ENCODE measurements at places on chromosomes 12 and 14.

DNA sequence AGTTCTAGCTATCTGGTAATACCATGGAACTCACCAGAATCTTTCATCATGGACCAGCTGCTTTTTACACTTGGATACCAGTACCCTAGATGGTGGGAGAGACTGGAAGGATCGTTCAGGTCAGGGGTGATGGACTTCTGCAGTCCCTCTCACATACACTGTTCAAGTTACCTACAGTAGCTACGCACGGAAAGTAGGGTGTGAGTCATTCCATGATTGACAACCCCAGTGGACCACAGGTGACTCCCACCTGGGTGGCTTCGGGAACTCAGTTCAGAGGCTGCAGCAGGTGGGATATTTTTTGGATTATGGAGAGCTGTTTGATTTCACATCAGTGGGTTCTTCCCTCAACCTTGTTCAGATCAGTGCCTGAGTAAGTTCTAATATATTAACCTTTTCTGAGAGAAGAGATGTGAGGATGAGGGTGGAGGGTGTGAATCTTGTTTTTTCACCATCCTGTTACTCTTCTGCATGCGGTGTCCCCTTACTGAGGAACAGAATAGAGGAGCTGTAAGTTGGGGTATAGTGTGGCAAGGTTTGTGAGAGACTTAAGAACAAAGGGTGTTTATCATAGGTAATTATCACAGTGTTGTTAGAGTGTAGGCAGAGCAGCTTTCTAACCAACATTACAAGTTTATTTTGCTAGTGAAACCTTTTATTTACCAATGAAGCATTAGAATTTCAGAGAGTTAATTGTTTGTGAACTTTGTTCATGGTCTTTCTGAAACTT lies 39.6 kb downstream of the PRKCH start:
- no peak for DNase-seq

GRCh38 chr12:129909051-129910020 lies 5.5 kb upstream of the TMEM132D start:
- DNase-seq = no peak

- no peak for DNase-seq
Measured at GRCh38 chr12:132544498-132544897, 54.5 kb downstream of the FBRSL1 start.

DNA sequence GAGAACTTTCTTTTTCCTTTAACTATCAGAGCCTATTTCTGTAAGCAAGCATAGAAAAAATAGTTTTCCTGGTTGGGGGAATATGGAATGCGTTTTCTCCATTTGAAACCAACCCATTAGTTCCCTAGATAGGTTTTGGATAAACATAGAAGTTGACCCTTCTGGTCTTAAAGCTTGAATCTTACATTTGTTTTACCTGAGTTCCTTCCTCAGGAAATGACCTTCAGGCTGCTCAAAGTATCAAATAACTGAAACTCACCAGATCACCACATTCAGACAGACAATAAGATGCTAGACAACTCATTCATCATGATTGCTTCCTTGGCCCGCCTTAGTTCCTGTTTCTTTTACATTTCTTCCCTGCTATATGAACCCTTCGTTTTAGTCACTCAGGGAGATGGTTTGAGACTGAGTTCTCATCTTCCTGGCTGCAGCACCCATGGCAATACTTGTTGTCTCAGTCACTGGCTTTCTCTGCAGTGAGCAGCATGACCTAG lies 52.2 kb downstream of the LRP6 start:
- DNase-seq = no peak

DNA sequence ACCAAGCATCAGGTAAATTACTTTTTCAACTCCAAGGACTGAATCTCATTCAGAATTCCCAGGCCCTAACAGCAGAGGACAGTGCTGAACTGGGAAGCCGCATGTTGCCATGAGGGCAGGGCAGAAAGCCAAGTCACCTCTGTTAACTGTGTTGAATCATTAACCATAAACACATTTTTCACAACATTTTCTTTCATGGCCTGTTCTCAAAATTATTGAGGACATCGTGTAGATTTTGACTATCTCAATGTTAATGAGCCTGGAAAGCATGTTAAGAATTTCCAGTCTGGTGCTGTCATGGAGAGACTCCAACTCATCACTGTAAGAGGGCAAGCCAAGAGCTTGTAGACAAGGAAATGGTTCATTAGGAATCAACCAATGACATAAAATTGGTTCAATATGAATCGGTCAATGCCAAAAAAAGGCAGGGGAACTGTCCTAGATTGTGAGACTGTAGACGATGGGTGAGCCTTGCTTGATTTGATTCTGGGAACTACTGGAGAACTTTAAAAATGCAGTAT lies 33.7 kb downstream of the CPM start:
- DNase-seq = no peak

- DNase-seq = no peak
Measured at GRCh38 chr14:77158882-77159255, 17.3 kb upstream of the ZDHHC22 start.

DNA sequence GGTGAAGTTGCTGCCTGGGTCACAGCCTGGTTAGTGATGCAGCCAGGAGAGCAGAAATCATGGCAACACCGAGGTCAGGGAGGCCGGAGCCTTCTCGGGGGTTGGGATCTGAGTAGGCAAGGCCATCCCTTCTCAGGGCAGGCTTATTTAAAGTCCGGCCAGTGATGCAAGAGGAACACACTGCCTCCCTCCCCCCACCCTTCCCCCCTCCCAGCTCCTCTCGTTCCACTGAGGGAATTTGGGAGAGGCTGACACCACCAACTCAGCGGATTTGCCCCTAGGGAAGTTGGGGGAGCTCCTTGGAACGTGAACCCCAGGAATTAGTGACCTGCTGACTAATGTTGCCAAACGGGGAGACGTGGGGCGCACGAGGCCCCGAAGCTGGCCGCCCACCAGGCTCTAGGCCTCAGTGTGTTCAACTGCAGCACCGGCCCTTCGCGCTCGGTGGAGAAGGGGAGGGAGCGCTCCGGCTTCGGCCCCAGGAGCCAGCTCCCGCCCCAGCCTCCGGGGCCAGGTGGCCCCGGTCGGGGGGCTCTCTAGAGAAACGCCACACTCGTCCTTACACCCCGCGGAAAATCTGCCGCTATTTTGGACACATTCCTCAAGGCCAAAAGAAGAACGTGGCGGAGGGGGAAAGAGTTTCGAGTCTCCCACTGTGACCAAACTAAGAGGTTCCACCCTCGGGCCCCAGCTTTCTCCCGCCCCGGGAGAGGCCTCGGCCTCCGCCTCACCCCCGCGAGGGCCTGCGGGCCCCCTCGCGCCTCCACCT lies 1.6 kb downstream of the CTDSP2 start:
- DNase-seq = peak; percentile 49

DNA sequence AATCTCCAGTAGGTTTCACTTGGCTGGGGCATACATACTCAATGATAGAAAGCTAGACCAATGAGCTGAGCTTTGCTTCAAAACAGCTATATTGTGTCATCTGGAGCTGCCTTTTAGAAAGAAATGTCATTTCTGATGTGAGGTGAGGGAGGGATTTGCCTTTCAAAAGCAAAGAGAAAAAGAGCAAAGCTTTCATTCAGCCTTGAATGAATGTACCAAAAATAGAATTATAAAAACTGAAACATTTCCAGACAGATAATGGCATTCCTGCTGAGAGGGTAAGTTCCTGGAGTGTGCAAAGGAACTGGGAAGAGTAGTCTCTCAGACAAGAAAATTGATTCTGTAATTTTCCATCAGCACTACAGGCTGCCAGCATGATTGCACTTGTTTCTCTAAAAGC lies 710.0 kb downstream of the LRFN5 start:
- DNase-seq = no peak

GRCh38 chr14:94764573-94764972 lies 5.3 kb downstream of the GSC start:
- DNase-seq = no peak

- no peak for DNase-seq
Measured at GRCh38 chr12:90991952-90992465, 12.8 kb downstream of the EPYC start.

- DNase-seq = no peak
Measured at GRCh38 chr14:69014829-69015259, 35.7 kb upstream of the ACTN1 start.

- no peak for DNase-seq
Measured at GRCh38 chr12:99381992-99382391, 265.6 kb upstream of the GARIN6 start.

GRCh38 chr12:46985816-46986215 lies 93.6 kb upstream of the PCED1B start:
- DNase-seq = no peak

DNA sequence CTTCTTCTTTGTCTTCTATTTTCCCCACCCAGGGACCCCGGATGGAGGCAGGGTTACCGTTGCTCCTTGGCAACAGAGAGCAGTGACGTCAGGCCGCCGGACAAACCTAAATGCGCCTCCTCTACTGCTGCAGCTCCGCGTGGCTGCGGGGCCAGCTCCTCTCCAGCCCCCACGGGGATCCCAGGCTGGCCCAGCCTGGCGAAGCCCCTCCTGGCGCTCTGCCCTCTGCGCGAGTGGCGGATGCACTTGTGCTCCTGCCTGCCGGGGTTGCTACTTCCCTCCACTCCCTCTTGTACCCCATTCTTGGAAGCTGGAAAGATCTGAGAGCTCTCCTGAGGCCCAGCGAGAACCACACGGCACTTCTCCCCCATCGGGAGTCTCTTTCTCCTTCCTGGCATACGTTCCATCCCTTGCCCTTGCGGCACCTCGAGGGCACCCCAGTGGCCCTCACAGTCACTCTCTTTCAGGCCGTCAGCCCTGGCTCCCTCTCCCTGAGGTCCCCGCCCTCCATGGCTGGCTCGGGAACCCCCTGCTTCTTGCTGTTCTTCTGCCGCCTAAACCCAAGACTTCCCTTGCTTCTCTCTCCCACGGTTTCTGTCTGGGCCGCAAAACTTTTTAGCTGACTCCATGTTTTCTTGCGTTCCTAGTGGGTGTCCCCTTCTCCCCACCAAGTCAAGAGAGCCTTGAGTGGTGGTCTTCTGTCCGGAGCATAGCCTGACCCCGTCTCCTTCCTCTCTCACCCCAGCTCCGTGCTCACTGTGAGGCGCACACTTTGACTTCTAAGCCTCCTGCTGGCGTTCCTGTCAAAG lies 121.7 kb downstream of the PAPOLA start:
- no peak for DNase-seq

DNA sequence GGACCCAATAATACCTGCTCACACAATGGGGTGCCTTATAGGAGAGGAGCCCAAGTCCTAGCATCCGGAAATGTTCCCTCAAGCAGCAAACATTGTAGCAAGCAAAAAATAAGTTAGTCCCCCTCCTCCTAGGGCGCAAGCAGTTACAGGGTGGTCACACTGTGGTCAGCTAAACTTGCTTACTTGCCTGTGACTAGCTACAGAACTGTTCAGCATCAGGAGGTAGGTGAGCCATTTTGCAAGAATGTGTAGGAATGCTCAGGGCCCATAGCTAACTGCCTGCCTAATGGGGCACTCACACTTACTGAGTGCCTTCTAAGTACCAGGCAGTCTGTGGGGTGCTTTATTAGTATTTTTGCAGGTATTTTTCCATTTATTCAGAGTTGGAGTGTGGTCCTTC lies 154.6 kb upstream of the GRIN2B start:
- no peak for DNase-seq

GRCh38 chr14:76918782-76919394 lies 92.7 kb downstream of the LRRC74A start:
- no peak for DNase-seq
